ENCODE measurements at places on chromosomes 3 and 15.

DNA sequence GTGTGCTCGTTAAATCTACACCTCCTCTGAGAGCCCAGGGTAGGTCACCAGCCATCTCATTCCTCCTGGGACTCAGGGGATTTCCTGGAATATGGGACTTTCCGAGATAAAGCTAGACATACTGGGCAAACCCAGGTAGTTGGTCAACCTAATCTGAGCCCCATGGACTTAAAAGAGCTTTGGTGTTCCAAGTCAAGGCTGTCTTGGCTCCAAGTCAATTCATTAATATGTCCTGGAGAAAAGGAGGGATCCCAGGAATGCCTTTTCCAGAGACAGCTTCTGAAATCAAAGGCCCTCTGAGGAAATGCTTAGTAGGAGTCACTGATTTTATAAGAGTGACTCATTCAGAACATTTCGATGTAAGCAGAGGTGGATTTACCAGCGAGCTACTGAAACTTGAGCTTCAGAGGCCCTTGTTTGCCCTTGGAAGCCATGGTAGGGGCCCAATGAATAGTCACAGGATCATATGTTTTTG lies 137.3 kb upstream of the UBE2E1 start:
- no peak for DNase-seq

- no peak for DNase-seq
Measured at GRCh38 chr15:83928392-83928734, 274.4 kb downstream of the ADAMTSL3 start.

- no peak for DNase-seq
Measured at GRCh38 chr15:75761446-75762356, 49.1 kb upstream of the CSPG4 start.

DNA sequence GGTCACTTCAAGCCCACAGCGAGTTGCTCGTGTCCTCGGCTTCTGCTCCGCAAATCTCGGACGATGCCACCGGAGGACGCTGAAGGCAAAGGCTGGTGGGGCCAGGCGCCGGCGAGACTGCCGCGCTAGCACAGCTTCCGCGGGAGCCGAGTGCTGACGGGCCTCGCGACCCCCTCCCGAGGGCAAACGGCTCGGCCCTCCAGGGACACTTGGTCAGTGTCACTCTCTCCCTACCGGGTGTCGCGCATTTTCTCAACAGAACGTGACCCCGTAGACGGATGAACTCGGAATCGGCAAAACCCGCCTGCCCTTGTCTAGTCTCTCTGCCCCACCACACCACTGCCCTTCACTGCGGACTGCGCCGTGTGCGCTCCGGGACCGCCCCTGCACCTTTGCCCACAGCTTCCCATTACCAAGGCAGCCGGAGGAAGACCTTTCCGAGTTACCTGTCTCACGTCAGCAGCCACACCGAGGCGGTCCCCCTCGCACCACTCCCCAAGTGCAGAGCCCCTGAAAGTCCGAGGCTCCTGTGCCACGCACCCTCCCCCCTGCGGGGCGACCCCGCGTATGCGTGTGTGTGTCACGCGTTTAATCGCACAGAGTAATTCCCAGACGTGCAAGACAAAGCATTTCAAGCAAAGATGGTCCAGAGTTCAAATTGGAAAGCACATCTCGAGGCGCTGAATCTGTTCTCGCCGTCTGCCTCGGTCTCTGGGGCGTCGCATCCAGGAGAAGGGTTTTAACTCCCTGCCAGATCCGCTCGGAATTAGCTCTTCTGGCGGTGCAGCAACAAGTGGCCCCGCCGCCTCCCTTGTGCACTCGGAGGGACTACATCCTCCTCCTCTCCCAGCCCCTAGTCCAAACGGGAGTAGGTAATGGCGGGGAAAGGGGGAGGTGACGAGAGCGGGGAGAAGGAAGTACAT lies 245.0 kb upstream of the TOPAZ1 start:
- DNase-seq, result no peak

- no peak for DNase-seq
Measured at GRCh38 chr15:100727291-100727851, 125.0 kb downstream of the ASB7 start.

- DNase-seq, result no peak
Measured at GRCh38 chr3:143810953-143811265, 37.4 kb downstream of the SLC9A9 start.

GRCh38 chr3:106397006-106397405 lies 528.2 kb upstream of the CBLB start:
- DNase-seq, result no peak

Data from GM18507 (cell line).